Activated CD4-positive, CD25-positive, alpha-beta regulatory T cell (primary cell): ENCODE measurements at places on chromosomes 11 and 22.

- DNase-seq = no peak
Observed at GRCh38 chr11:3738723-3739122, 58.6 kb downstream of the NUP98 start.

DNA sequence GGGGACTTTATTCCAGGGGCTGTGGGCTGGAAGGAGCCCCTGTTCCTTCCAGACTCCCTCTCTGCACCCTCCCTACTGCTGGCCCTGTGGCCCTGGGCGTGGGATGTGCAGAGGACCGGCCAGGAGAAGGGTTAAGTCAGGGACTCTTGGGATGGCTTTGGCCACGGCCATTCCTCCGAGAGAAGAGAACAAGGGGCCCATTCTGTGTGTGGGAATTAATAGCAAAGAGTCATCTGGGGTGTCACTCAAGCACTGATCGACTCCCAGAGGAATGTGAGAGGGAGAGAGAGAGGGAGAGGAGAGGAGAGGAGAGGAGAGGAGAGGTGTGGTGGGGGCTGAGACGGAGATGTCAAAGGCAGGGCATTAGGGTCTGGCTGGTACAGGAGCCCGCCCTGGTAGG, 14.2 kb upstream of the SOX10 start:
- DNase-seq = no peak

DNA sequence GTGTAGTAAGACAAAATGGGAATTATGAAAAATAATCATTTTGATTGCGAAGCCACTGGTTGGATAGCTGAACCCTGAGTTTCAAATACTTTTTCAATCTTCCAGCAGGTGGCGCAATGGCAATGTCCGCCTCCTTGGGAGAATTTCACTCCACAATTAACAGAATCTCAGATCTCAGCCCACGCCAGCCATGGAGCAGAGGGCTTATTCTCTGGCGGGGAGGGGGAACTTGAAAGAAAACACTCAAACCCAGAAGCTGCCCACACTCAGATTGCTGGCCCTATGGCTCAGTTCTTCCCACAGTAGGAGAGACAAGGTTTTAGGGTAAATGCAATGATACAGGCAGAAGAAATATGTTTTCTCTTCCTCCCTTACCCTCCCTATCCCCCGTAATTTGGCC, 38.7 kb upstream of the RCN1 start:
- DNase-seq = no peak

- DNase-seq = no peak
Observed at GRCh38 chr11:29328961-29329441, 687.8 kb downstream of the KCNA4 start.

GRCh38 chr22:40031766-40032470, 37.2 kb downstream of the FAM83F start:
- no peak for DNase-seq

- no peak for DNase-seq
Observed at GRCh38 chr11:81772166-81772565, 961.5 kb downstream of the FAM181B start.

DNA sequence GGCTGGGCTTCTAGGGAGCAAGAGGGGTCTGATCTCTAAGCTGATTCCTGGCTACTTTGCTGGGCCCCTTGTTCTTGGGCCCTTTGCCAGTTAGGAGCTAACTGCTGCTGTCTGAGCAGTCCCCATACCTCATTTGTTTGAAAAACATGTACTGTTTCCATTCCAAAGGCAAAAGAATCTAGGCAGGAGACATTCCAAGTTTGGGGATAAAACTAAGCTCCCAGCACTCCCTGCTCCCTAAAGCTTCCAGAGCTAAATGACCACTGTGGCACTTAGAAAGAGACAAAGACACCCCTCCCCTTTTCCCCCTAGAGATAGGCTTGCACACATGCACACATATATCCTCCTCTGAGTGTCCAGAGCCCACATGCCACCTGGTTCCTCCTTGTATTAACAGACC, 22.7 kb upstream of the RRM1 start:
- no peak for DNase-seq

DNA sequence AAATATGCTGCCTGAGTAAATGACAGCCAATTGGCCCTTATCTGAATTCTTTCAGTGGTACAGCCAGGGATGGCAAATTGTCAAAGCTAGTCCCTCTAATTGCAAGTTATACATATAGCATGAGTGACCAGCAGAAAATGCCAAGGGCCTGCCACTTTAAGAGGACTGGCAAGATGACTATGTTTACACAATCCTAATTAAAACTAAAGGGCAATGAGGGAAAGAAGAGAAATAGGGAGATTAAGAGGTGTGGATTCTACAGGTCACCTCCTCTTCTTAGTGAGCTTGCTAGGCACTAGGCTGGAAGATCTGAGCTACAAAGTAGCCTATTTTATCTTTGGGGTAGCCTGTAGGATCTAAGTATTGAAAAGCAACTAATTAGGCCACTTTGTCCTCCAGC, 13.5 kb downstream of the NUMA1 start:
- no peak for DNase-seq

DNA sequence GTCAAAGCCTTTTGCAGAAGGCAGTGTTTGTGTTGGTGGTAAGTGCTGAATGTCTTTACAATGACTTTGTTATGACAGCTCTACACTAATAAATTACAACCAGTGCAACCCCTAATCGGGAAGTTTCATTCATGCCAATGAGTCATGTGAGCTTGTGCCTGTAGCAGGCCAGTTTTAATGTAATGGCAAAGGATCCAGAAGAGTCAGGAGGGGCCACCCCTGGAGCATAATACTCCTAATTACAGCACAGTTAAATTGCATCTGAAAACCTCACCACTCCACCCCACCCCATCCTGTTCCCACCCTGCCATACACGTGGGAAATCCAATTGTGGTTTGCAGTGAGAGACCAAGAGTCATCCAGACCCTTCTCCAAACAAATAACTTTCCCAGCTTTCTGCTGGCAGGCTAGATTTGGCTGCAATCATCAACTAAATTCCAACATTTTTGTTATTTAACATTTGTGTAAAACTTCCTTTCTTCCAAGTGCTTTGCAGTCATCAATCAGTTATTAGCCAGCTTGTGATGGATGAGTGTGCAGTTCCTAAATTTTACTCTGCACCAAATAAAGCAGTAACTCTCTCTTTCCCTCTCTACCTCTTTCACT, 277.3 kb upstream of the FAT3 start:
- DNase-seq = no peak

DNA sequence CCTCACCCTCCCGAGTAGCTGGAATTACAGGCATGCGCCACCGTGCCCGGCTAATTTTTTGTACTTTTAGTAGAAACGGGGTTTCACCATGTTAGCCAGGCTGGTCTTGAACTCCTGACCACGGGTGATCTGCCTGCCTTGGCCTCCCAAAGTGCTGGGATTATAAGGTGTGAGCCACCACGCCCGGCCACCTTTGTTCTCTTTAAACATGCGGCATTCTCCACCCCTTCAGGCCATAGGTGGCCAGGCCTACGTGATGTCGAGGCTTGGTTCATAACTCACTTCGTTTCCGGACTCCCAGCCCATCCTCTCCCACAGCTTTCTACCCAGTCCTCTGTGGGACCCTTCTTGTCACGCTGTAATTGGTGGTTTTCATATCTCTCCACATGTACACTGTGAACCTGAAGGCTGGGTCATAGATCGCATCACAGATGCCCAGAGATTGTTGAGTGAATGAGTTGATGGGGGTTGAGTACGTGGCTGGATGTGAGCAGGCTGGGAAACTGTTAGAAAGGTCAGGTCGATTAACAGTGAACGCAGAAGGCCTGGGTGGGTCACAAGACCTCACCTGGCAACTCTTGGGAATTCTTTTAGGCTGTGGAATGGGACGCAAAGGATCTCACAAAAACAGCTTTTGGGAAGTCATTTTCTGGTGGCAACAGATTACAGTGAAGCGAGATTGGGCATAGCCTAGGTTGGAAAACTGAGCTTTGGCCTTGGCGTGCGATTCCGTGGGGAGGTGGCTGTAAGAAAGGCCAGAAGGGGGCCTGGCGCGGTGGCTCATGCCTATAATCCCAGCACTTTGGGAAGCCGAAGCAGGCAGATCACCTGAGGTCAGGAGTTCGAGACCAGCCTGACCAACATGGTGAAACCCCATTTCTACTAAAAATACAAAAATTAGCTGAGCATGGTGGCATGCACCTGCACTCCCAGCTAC, 44.5 kb downstream of the ST14 start:
- no peak for DNase-seq

- no peak for DNase-seq
Observed at GRCh38 chr11:86228269-86229038, 16.1 kb upstream of the EED start.

- no peak for DNase-seq
Observed at GRCh38 chr11:72828692-72829101, 14.5 kb downstream of the ATG16L2 start.
